GM12878 (cell line): ENCODE measurements at places on chromosomes 3 and 15.

DNA sequence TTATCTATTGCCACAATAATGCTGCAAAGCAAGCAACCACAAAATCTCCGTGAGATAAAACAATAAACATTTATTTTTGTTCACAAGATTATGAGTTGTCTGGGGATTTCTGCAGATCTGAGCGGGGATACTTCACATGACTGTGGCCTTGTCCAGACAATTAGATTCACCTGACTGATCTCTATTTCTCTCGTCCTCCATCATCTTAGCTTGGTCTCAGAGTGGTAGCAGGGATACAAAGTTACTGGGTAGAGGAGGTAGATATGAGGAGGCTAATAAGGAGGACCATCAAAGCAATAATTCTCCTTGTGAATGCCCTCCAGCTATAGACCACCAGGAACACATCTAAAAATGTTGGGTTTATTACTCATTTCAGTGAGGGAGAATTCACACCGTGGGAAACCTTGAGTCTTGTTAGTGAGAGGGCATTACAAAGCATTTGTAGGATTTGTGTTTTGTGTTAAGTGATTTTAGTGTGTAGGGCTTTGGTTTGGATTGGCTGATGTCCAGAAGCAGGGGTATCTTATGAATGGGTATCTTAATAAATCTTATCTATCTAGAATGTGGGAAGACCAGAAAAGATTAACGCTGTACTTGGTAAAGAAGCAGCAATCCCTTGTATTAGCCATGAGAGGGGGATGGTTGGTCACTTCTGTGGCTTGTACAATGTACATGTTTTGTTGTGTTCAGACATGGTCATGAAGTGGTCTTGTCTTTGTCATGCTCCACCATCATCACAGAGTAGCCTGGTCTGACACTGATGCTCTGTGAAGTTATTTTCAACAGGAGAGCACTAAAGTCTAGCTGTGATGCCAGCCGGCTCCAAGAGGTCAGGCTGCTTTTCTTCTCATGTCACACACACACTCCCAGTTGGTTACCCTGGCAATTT is 287.6 kb upstream of the STT3B start:
- DNase-seq: no peak

- no peak for DNase-seq
Observed at GRCh38 chr3:139710212-139710611, 32.4 kb upstream of the NMNAT3 start.

DNA sequence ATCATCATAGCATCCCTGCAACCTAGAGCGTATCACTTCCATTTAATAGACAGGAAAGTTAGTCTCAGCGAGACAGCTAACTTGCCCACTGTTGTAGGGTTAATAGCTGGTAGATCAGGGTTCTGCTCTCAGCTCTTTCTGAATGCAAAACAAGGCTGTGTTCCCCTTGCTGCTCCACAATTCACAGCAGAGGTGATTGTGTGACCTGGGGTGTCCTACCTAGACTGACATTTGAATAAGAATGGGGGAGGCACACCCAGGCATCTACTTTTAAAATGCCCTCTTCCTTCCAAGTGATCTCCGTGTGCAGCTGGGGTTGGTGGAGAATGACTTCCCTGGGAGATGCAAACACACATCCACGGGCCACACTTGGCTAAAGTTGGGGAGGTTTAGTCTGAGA is 43.0 kb upstream of the CACNA2D3 start:
- DNase-seq: no peak

DNA sequence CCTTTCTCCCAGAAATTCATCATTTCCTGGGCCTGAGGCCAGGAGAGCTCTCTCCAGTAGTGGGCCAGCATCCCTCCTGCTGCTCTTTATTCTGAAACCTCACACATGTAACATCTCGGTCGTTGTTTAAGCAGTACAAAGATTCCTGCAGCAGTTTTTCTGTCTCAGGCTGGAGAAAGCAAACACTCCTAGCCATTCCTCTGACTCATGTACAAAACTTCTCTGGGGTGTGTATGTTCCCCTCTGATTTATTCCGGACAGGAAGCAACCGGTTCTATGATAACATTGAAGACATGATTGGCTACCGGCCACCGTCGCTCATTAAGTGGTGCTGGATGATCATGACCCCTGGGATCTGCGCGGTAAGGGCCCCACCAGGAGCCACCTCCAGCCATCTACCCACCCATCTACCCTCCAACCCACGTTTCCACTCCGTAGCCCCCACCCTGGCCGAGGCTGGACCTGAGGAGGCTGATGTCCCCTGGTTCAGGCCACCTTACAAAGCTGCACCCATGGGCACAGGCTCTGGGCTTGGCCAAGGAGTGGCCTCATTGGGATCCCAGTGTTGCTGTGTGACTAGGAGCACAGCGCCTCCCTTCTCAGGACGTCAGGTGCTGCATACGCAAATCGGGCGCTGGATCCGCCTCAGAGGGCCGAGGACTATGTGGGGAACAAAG is 58.6 kb upstream of the SLC6A1 start:
- no peak for DNase-seq

DNA sequence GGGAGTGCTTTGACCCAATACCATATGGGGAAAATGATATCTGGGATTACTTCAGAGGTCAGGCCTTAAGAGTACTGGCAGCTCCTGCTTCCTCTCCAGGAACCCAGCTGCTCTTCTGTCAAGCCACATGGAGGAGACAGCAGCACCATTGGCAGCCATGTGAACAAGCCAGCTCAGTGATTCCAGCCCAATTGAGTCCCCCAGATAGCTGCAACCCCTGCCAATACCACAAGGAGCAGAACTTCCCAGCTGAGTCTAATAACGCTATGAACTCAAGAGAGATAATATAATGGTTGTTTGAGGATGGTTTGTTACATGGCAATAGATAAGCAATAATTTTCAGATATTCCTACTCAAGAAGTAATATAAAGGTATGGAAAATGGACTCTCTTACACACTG is 126.8 kb upstream of the CPNE4 start:
- DNase-seq: no peak

DNA sequence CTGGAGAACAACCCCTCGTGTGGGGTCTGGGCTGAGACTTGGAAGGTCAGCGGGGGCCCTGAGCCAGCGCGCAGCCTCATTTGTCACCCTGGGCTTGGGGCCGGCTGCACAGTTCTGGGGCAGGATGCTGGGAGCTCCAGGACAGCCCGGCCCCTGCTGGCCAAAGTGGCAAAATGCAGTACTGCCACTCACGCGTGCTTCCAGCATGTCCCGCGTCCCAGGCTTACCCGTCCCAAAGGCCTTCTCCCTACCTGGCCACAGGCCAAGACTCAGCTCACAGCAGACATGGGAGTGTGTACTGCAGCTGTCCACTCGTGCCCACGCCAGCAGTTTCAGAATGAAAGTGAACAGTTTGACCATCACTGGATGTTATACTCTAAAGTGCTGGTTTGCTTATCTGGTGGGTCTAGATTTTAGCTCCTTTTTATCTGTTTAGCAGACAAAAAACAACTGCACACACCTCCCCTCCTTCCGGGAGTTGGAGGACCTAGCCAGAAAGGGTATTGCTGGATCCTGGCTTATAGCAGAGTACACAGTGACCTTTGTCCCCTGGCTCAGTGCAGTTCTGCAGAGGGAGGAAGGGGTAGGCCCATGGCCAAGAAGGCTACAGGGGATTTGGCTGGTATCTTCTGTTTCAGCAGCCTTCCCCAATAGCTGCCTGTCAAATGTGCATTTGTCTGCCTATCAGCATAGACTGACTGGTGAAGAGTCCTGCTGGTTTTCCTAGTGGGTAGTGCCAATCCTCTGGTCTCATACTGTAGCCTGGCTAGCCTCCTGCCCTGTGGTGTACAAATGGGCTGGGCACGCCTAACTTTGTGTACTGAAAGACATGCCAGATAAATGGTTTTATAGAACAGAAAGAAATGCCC is 23.2 kb upstream of the IP6K2 start:
- DNase-seq: no peak

GRCh38 chr3:170469151-170470062 is 50.7 kb downstream of the CLDN11 start:
- no peak for DNase-seq

GRCh38 chr3:142586803-142587406 is 8.4 kb upstream of the ATR start:
- no peak for DNase-seq

- DNase-seq: no peak
Observed at GRCh38 chr3:110808630-110809029, 263.0 kb upstream of the NECTIN3 start.

DNA sequence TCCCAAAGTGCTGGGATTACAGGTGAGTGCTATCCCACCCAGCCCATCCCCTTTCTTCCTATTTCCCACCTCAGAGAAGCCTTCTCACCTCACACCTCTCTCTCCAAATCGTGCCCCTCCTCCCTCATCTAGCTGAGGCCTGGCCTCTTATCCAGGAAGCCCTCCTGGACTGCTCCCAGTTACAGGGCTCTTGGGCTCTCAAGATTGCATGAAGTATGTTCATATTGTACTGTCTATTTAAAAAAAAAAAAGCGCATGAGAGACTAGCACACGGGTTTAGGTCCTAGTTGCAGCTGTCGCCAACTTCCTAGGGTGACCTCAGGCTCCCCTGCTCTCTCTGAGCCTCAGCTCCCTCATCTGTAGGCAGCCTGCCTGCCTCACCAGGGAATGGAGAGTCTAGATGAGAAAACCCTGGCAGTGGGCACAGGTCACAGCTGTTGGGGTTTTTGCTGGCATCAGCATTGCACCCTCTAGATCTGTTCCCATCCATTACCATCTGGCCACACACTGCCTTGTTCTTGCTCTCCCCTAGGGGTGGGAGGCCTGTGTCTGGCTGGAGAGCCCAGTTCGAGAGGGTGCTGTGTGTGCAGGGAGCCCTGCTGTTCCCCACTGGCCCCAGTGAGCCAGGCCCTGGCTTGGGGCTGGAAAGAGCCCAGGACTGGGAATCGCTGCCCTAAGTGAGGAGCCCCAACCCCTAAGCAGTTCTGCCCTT is 24.2 kb upstream of the C15orf39 start:
- no peak for DNase-seq

DNA sequence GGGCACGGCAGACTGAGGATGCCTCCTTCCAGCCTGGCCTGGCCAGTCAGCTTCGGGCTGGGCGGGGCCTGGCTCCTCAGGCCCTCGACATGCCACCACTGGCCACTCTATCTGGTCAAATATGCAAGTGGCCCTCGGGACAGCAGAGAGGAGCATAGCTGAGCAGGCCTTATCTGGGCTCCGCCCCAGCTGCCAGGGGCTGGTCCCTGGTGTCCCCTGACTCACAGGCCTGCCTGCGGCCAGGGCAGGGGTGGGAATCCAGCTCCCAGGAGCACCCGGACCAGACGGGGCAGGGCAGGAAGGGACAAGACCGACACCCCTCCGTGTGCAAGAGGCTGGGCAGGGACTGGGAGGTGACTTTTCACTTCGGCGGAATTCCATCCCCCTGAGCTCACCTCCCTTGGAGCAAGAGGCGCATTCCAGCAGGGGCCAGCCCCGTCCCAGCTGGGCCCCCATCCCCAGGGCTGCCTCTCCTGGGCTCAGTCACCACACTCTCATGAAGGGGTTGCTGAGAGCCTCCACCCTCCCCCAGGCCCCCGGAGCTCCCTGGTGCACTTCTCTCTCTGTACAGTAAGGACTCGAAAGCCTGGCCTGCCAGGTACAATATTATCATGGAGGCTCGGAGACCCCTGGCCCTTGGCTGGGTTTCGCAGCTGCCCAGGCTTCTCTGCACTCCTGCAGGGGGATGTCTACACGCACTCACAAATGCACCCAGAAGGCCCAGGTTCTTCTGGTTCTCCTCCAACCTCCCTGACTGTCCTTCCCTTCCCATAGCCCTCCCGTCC is 29.5 kb downstream of the WNT7A start:
- DNase-seq: no peak

DNA sequence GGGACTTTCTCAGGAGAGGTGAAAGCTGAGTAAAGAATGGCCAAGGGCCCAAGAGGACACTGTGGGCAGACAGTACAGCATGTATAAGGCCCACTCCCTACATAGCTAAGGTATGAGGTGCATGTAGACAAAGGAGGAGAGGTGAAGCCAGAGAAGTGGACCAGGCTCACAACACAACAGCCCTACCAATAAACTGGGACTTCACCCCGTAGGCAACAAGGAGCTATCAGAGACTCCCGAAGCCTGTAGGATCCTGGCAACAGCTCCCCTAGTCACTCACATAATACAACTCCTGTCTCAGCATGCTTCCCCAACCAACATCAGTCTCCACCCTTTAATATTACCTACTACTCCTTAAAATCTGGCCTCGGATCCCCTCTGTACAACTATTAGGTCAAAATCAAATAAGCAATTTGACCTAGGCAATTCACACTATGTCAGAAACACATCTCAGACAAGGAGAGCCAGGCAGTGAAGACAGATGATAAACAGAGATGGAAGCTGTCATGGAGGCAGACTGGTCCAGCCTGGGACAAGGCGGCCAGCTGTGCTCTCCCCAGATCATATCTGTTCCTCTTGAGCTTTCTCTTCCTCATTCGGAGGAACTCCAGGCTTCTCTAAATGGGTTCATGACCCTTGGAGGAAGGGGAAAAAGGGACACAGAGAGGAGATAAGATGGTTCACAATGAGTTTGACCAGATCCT is 1.4 kb downstream of the XXYLT1 start:
- no peak for DNase-seq

- DNase-seq: peak; percentile 51
Observed at GRCh38 chr3:195094191-195094921, 176.6 kb downstream of the XXYLT1 start.

DNA sequence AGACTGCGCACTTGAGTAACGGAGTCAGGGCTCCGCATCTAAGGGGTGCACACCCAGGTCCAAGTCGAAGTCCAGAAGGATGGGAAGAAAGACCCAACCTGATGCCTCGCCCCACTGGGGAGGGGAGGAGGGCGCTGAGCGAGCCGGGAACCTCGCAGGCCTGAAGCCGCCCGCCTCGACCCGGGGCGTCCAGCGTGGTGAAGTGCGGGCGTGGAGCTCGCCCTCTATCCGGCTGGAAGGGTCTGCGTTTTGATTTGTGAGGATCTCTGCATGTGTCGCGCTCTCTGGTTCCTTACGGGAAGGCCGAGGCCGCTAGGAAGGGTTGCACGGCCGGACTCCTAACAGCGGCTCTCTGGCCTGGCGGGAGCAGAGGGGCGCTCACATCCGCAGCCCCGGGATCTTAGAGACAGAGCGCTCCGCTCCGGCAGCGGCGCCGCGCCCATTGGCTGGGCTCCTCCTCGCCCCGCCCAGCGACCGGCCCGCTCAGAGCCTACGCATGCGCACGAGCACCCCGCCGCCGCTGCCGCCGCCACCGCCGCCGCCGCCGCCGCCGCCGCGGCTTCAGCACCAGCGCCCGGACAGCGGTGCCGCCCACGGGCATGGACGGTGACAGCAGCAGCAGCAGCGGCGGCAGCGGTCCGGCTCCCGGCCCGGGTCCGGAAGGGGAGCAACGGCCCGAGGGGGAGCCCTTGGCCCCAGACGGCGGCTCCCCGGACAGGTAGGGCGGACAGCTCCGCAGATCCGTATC is at the start of gene DISP2:
DISP2 (plus strand) TSS at position 497 of the 748 bp plus-strand sequence; CDS start at position 600, 103 bp downstream.
- DNase-seq: no peak
